Small intestine (tissue), 16 donors: ENCODE measurements at places on chromosomes 1 and 21. TPM values are rescaled to one million over a fixed set of nuclear protein-coding genes. Genes with fewer than 3 reads are reported as not detected.

DNA sequence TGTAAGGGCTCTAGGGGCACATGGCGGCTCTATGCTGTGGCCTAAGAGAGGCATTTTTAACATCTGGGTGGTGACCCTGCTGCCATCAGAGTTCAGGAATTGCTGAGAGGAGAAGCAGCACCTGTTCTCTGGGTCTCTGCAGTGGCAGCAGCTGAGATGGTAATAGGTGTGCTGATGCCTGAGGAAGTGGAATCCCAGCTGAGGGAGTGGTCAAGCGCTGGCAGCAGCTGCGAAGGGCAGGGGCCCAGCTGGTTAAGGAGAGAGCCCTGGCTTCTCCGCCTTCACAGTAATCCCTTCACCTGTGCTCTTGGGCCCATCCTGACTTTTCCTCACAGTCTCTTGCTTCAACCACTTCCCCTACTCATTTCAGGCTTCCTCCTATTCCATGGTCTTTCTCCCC is 39.8 kb downstream of the GJA5 start:
- no peak for DNase-seq
- no peak overlapping the region for H3K27ac ChIP-seq
- H3K36me3 ChIP-seq = no peaks in the 10 kb centered on the region
- no peaks in the 10 kb centered on the region for H3K4me1 ChIP-seq
- no peak overlapping the region for H3K4me3 ChIP-seq

Gene C1orf210
- 67.8 TPM for polyA plus RNA-seq

GRCh38 chr1:89490389-89490788 is 34.2 kb upstream of the LRRC8B start:
- no peak for DNase-seq
- no peaks in the 10 kb centered on the region for H3K4me1 ChIP-seq
- H3K36me3 ChIP-seq = peaks cover 5% of the 10 kb centered on the region

DNA sequence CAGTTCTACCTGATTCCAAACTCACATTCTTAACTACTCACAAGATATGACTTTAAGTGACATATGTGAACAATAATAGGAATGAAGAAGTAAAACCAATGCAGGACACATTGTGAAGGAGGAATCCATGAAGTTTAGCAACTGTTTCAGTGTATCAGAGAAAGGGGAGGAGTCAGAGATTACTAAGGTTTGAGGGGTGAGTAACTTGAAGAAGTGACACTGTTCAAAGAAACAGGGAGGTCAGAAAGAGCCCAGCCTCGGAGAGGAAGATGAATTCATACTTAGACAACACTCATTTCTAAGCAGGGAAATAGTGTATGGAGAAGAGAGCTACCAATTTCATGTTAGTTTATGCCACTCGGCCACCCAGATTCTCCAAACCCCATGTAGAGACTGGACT is 28.2 kb upstream of the RPF1 start:
- H3K4me3 ChIP-seq = no peak overlapping the region
- DNase-seq = no peak
- no peaks in the 10 kb centered on the region for H3K4me1 ChIP-seq

- no peak overlapping the region for H3K4me3 ChIP-seq
- H3K4me1 ChIP-seq = peaks cover 4% of the 10 kb centered on the region
- H3K27me3 ChIP-seq = no peaks in the 10 kb centered on the region
- H3K27ac ChIP-seq = no peak overlapping the region
These were observed 14.1 kb downstream of the ZBTB18 start for GRCh38 chr1:244065063-244065793.

DNA sequence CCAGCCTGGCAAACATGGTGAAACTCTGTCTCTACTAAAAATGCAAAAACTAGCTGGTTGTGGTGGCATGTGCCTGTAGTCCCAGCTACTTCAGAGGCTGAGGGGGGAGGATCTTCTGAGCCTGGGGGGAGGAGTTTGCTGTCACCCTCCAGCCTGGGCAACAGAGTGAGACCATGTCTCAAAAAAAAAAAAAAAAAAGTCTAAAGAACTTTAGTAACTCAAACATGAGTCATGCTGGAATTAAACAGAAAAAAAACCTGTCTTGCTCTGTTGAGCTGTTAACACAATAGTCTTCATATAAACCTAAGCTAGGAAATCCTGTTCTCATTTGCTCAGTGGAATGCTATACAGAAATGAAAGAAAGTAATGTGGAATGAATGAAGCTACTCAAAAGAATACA is 16.7 kb upstream of the DISP1 start:
- no peak for DNase-seq
- H3K27ac ChIP-seq = no peak overlapping the region
- no peak overlapping the region for H3K4me3 ChIP-seq
- H3K27me3 ChIP-seq = no peaks in the 10 kb centered on the region

- no peak overlapping the region for H3K4me3 ChIP-seq
- H3K27ac ChIP-seq = no peak overlapping the region
- no peaks in the 10 kb centered on the region for H3K27me3 ChIP-seq
- H3K4me1 ChIP-seq = peaks cover 2% of the 10 kb centered on the region
- no peaks in the 10 kb centered on the region for H3K36me3 ChIP-seq
- no peak for DNase-seq
These were observed 6.4 kb downstream of the DSTYK start for GRCh38 chr1:205205055-205205454.
